ENCODE measurements at places on chromosomes 13 and 19. TPM values are rescaled to one million over a fixed set of nuclear protein-coding genes. Genes with fewer than 3 reads are reported as not detected.

Gene KCNC3
- total RNA-seq, result 2.5 TPM

DNA sequence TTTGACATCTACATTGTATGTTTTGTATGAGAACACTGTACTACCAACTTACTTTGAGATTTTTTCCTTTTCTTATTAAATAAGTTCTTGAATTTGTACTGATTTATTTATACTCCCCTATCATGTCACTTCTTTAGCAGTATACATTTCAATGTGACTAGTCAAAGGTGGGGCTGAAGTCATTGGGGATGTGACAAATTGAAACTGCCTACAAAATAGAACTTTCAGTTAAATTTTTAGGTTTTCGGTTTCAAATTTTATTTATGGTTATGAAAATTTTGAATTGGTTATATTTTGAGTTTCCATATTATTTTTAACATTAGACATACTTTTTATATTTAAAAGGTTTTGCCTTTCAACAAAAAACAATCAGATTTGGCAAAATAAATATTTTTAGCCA, 221.6 kb downstream of the NBEA start:
- no peak for DNase-seq

Gene ZNF699
- 2.7 TPM for total RNA-seq

GRCh38 chr19:39745643-39746042, 7.8 kb upstream of the CLC start:
- no peak for DNase-seq

Gene GZMM
- total RNA-seq, result 0.37 TPM

All from left ventricle myocardium superior (tissue), 1 donor.